ENCODE measurements at places on chromosomes 4 and X. TPM values are rescaled to one million over a fixed set of nuclear protein-coding genes. Genes with fewer than 3 reads are reported as not detected.

DNA sequence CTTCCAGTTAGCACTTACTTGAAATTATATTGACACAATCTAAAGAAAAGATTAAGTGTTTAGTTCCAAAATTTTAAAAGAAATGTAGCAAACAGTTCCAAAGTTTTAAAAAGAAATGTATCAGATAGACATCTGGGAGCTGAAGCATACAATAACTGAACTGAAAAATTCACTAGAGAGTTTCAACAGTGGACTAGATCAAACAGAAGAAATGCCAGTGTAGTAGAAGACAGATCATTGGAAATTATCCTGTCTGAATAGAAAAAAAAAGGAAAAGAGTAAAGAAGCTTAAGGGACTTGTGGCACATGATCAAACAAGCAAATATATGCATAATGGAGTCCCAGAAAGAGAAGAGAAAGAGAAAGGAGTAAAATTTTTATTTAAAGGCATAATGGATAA, 261.4 kb downstream of the LAS1L start:
- DNase-seq: no peak

DNA sequence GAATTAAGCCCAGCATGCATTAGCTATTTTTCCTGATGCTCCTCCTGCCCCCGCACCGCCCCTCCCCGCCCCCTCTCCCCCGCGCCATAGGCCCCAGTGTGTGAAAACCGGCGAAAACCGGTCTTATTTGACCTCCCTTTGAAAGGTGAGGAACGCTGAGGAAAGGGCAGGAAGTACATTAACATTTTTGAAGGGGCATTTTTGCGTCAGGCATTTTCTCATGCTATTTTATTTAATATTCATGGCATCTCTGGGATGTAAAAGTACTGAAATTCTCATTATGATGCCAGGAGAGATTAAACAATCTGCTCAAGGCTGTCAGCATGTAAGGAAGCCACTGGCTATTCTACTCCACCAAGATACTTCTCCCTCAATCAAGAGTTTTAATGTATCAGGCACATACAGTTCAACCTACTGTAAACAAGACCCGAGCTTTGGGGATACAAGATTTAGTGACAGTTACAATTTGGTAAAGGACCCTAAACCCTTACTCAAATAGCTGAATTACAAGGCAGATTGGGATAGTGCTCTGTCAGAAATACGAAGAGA, 1.2 kb upstream of the NMU start:
- no peak for DNase-seq

DNA sequence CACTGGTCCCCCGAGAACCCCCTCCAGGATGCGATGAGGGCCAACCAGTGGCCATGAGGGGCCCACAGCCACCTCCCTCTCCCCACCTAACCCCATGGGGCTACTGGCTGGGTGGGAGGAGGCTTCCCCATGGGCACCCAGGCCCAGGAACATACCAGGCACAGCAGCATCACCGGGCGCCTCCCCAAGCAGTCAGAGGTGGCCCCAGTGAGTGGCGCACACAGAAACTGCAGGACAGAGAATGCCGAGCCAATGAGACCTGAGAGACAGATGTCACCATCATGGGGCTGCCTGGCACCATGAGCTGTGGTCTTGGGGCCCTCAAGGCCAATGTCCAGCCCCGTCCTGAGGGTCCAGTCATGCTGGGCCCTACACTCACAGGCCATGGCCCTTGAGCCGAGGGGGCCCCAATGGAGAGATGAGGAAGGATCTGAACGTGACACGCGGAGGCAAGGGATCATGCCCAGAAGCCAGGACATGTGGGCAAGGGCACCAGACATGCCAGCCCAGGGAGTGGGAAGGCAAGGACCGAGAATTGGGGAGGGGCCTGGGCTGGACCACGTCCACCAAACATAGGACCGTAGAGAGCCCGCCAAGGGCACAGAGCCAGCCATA, 30.1 kb downstream of the NOP14 start:
- DNase-seq: no peak

Gene NUDT9
- total RNA-seq: 38.5 TPM

DNA sequence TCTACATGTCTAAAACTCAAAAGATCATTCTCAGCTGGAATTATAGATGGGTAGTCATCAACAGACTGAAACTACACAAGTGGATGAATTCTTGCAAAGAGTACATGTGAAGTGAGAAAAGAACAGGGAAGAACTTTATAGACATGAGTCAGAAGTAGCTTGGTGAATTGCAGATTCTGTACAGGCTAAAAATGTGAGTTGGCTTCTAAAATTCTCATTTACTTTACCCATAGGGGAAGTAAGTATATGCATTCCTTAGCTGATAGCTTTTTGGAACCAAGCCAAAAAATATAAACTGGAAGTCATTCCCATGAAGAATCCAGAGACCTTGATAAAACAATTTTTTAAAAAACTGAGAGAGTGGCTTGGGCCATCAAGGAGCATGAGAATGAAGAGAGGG, 584.2 kb upstream of the FTHL17 start:
- DNase-seq: no peak

- no peak for DNase-seq
Observed at GRCh38 chr4:180081072-180081471, 2162.1 kb upstream of the TENM3 start.

Gene GRXCR1
- not detected for total RNA-seq

- DNase-seq: no peak
Observed at GRCh38 chrX:49247346-49247745, 12.1 kb downstream of the CCDC22 start.

DNA sequence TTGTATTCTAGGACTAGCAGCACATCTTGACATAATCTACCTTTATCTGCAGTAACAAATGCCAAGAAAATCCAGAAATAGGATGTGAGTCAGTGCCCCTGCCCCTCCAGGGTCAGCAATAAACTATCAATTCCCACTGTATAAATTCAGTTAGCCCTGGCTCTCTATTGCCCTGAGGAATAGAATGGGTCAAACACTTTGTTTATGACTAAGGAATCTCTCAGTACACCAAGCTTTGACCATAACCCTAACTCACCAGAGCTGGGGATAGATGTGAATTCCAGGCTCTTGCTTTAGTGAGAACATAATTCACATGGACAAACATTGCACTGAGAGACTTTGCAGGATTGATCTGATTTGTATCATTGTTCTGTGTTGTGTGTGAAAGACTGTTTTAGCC, 82.3 kb downstream of the CXXC4 start:
- no peak for DNase-seq

Gene PCDH11X
- 0.24 TPM for total RNA-seq

GRCh38 chr4:16125571-16126445, 42.0 kb upstream of the PROM1 start:
- DNase-seq: no peak

- no peak for DNase-seq
Observed at GRCh38 chrX:15973946-15974345, 119.3 kb upstream of the AP1S2 start.

DNA sequence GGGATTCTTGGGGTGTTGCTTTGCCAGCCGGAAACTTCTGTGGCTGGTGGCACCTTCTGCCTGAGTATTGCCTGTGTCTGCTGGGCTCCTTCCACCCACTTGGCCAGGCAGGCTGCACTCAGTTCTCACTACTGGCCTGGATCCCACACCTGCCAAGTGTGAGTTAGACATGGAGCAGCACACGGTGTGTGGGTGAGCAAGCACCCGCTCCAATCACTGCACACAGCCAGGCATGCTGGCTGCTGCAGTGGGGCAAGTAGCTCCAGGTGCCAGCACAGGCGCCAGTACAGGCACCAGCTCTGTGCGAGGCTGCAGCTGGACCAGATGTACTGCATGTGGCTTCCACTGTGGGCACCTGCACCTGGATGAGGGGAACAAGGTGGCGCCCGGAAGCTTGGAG, 23.9 kb downstream of the DCUN1D4 start:
- DNase-seq: no peak

DNA sequence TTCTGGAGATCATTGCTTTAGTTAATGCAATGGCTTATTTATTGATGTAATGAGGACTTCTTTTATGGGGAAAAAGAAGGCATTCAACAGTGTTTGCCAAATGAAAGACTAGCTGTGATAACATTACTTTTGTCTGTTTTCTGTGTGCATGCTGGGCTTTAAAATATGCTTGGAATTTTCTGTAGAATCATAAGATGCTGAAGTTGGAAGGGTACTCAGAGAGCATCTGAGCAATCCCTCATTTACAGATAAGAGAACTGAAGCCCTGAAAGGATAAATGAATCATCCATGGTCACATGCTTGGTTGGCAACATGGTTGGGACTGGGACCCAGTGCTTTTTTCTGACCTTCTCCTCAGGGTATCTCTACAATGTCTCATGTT, 31.4 kb upstream of the PITX2 start:
- DNase-seq: no peak

- DNase-seq: peak; percentile 76
Observed at GRCh38 chrX:13658602-13659001, 5.7 kb downstream of the TCEANC start.

Gene WDFY3
- 155 TPM for total RNA-seq

Measured in SJCRH30 (cell line).